Ascending aorta (tissue), 2 donors: ENCODE measurements at places on chromosomes 2 and 18.

DNA sequence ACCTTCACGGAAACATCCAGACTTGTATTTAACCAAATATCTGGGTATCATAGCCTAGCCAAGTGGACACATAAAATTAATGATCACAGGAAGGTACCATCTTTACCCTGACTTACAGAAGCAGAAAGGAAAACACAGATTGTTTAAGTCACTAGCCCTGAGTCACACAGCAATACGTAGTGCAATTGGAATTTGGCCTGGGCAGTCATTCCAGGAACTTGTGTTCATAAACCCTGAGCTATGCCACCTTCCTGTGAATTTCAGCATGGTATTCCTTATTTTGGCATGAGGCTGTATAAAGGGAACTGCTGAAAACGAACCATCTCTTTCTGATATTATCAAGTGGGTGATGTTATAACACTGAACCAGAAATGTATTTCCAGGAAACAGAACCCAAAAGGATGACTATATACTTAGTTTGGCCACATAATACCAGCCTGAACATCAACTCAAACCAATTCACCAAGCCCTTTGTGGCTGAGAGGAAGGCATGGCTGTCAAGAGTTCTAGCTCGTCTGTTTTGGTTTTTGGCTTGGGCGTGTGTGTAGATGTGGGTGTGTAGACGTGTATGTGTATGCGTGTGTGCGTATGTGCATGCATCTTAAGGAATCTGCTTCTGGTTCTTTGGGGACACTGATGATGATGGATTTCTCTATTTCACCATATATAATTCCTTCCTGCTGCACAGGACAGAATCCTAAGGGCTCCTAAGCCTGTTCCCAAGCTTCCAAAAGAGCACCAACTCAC, 533.4 kb upstream of the ID2 start:
- no peak for DNase-seq

DNA sequence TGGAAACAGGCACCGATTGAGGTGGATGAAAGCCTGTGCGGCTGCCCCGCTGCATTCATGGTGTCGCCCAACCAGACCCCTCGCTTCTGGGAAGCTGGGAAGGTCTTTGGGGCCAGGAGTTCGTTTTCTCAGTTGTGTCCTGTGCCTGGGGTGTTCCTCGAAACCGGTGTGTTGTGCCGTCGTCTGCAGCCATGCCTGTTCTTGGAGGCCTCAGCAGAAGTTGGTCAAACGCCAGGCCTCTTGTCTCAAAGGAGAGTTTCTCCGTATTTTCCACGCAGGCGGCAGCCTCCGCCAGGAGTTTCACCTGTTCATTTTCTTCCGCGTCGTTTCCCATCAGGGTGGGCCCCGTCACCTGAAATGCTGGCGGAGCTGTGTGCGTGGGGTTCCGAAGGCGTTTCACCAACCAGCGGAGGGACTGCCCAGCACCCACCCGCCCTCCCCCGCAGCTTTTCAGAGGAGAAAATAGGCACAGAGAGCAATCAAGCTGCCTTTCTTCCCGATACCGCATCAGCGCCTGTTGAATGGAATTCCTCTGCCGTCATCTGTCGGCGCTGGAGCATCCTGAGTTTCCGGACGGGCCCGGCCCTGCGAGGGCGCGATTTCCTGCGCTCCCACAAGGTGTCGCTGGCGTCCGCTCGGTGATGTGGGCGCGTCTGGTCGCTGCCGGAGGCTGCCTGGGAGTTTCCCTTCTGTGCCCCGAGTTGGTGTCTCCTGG, 17.0 kb upstream of the NFATC1 start:
- DNase-seq: peak; percentile 89

GRCh38 chr2:43540021-43540779, 55.6 kb downstream of the THADA start:
- DNase-seq: peak; percentile 72

- DNase-seq: no peak
These were observed 83.1 kb downstream of the SDC1 start for GRCh38 chr2:20141806-20142205.

- no peak for DNase-seq
These were observed 10.3 kb upstream of the HOXD1 start for GRCh38 chr2:176178038-176178756.
